ENCODE measurements at places on chromosomes 3 and 15. TPM values are rescaled to one million over a fixed set of nuclear protein-coding genes. Genes with fewer than 3 reads are reported as not detected.

DNA sequence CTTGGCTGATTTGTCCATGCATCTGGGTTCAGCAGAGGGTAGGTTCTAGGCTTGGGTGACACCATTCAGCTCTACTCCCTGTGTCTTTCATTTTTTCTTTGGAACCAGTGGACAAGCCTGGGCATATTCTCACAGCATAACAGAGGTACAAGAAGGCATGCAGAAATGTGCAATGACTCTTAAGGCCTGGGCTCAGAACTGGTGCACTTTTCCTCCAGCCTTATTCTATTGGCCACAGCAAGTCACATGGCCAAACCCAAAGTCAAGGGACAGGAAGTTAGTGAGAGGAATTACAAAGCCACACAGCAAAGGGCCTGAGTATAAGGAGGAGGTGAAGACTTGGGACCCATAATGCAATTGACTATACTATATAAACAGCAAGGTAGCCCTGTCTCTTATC, 200.9 kb upstream of the CTDSPL start:
- no peak overlapping the region for H3K4me3 ChIP-seq
- no peak for DNase-seq
- H3K27ac ChIP-seq = no peak overlapping the region
- no peaks in the 10 kb centered on the region for H3K36me3 ChIP-seq
- no peaks in the 10 kb centered on the region for H3K4me1 ChIP-seq
- H3K27me3 ChIP-seq = no peaks in the 10 kb centered on the region

DNA sequence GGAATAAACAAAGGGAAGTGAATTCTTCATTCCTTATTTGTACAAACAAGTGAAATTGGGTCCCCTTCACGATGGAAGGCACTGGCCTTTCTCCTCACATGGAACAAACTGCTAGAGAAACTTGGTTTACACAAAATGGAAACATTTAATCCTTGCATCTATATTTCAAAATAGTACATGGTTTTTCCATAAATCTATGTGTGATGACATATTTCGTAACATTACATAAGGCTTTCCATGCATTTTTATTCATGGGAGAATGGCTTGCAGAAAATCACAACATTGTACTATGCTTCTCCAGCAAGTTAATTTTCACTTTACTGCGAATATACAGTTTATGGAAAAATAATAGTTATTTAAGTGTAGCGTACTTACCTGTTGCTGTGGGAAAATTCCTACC, 81.0 kb upstream of the CDIN1 start:
- no peaks in the 10 kb centered on the region for H3K27me3 ChIP-seq
- no peak overlapping the region for H3K4me3 ChIP-seq
- H3K36me3 ChIP-seq = no peaks in the 10 kb centered on the region
- H3K27ac ChIP-seq = no peak overlapping the region
- DNase-seq = no peak

GRCh38 chr3:35639254-35640186, at the start of gene ARPP21:
ARPP21 (plus strand) TSS chr3:35639525; CDS start chr3:35681752, 42,227 bp downstream.
- no peaks in the 10 kb centered on the region for H3K4me1 ChIP-seq
- H3K36me3 ChIP-seq = no peaks in the 10 kb centered on the region
- peak within 1 kb of the TSS; percentile 24 for H3K4me3 ChIP-seq
- peak; percentile 3 for DNase-seq
- H3K27ac ChIP-seq = no peak within 1 kb of the TSS
- H3K27me3 ChIP-seq = peaks cover 7% of the 10 kb centered on the region

GRCh38 chr15:95826412-95827195, 503.9 kb upstream of the NR2F2 start:
- H3K27me3 ChIP-seq = no peaks in the 10 kb centered on the region
- H3K4me1 ChIP-seq = no peaks in the 10 kb centered on the region
- H3K27ac ChIP-seq = no peak overlapping the region
- DNase-seq = no peak
- no peaks in the 10 kb centered on the region for H3K36me3 ChIP-seq
- no peak overlapping the region for H3K4me3 ChIP-seq

Gene SLC27A2
- total RNA-seq = 0.47 TPM

DNA sequence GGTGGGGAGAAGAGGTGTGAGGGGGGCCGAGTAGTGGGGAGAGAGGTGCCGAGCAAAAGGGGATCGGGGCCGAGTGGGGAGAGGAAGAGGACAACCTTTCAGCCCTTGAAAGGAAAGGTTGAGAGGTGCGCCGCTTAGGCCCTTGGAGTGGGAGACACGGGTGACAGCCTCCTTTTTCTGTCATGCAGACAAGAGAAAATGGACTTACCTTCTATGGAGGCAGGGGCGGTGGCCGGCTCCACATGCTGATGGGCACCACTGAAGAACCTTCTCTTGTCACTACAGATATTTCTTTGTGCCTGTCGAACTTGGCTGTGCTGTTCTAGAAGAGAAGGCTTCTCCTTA, 421 bp downstream of the KLHL18 start:
- peaks cover 1% of the 10 kb centered on the region for H3K36me3 ChIP-seq
- no peaks in the 10 kb centered on the region for H3K27me3 ChIP-seq
- H3K4me1 ChIP-seq = peaks cover 37% of the 10 kb centered on the region
- peak overlapping the region; percentile 98 for H3K27ac ChIP-seq

Gene QRICH1
- 227 TPM for total RNA-seq

DNA sequence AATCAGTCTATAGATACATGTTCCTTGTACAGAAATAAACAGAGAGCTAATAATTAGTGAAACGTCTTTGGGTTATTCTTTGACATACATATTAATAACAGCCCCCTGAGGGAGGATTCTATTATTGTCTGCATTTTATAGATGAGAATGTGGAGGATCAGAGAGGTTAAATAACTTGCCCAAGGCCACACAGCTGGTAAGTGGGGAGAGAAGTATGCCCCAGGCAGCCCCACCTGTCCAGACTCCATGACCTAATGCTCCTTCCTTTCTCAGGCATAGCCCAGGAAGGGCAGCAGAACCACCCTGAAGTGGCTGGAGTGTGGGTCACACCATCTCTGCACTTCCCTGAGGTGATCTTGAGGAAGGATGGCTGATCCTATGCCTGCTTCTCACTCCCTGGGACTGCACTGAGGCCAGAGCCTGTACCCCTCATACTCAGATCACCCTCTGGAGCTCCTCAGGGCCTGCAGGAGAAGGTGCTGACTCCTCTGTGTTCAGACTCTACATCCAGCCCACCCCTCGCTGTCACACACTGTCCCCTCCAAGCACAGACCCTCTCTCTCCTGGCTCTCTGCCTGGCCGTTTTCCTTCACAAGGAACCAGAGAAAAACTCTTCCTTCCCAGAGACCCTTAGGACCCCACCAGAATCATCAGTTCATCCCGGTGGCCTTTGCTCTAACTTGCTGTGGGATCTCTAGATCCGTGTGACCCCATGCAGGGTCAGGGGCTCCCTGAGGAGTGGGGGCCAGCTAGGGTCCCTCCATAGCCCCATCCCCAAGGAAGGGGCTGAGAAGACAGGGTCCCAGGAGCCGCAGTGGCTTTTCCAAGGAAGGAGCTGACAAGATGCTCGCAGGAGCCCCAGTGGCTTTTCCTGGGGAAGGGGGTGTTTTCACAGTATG, 4.4 kb upstream of the HHATL start:
- no peak overlapping the region for H3K4me3 ChIP-seq
- DNase-seq = no peak

GRCh38 chr3:168072323-168072650, 23.4 kb downstream of the GOLIM4 start:
- H3K36me3 ChIP-seq = no peaks in the 10 kb centered on the region
- no peaks in the 10 kb centered on the region for H3K4me1 ChIP-seq
- no peak overlapping the region for H3K27ac ChIP-seq
- no peak for DNase-seq
- no peak overlapping the region for H3K4me3 ChIP-seq

- H3K27ac ChIP-seq = no peak overlapping the region
- DNase-seq = no peak
- H3K4me3 ChIP-seq = no peak overlapping the region
- no peaks in the 10 kb centered on the region for H3K27me3 ChIP-seq
- no peaks in the 10 kb centered on the region for H3K4me1 ChIP-seq
- peaks cover 6% of the 10 kb centered on the region for H3K36me3 ChIP-seq
These were observed 28.1 kb downstream of the NKIRAS1 start for GRCh38 chr3:23888617-23889228.

GRCh38 chr3:193704431-193704830, 111.4 kb downstream of the OPA1 start:
- no peaks in the 10 kb centered on the region for H3K27me3 ChIP-seq
- H3K4me1 ChIP-seq = peaks cover 2% of the 10 kb centered on the region
- no peaks in the 10 kb centered on the region for H3K36me3 ChIP-seq
- no peak overlapping the region for H3K4me3 ChIP-seq
- H3K27ac ChIP-seq = no peak overlapping the region

GRCh38 chr15:98405013-98405412, 243.3 kb upstream of the IGF1R start:
- no peak for DNase-seq
- no peak overlapping the region for H3K4me3 ChIP-seq
- no peaks in the 10 kb centered on the region for H3K27me3 ChIP-seq
- no peaks in the 10 kb centered on the region for H3K4me1 ChIP-seq
- H3K36me3 ChIP-seq = no peaks in the 10 kb centered on the region
- H3K27ac ChIP-seq = no peak overlapping the region

GRCh38 chr3:156725682-156726081, 51.3 kb downstream of the TIPARP start:
- H3K36me3 ChIP-seq = no peaks in the 10 kb centered on the region
- H3K27ac ChIP-seq = no peak overlapping the region
- DNase-seq = no peak
- no peak overlapping the region for H3K4me3 ChIP-seq

Gene KNL1
- 2.4 TPM for total RNA-seq

- peaks cover 5% of the 10 kb centered on the region for H3K27me3 ChIP-seq
- H3K4me3 ChIP-seq = no peak overlapping the region
- no peaks in the 10 kb centered on the region for H3K36me3 ChIP-seq
- no peak overlapping the region for H3K27ac ChIP-seq
These were observed 1.3 kb upstream of the RBP1 start for GRCh38 chr3:139540651-139541531.

Gene SLC28A2
- not detected for total RNA-seq

Gene EEF1AKMT4
- total RNA-seq = 0.80 TPM

Gene PLA2G4F
- not detected for total RNA-seq

GRCh38 chr3:123881771-123882170, 2.4 kb downstream of the MYLK start:
- H3K4me3 ChIP-seq = no peak overlapping the region
- peaks cover 11% of the 10 kb centered on the region for H3K4me1 ChIP-seq
- H3K36me3 ChIP-seq = no peaks in the 10 kb centered on the region
- DNase-seq = no peak
- H3K27ac ChIP-seq = no peak overlapping the region
- H3K27me3 ChIP-seq = peaks cover 8% of the 10 kb centered on the region

DNA sequence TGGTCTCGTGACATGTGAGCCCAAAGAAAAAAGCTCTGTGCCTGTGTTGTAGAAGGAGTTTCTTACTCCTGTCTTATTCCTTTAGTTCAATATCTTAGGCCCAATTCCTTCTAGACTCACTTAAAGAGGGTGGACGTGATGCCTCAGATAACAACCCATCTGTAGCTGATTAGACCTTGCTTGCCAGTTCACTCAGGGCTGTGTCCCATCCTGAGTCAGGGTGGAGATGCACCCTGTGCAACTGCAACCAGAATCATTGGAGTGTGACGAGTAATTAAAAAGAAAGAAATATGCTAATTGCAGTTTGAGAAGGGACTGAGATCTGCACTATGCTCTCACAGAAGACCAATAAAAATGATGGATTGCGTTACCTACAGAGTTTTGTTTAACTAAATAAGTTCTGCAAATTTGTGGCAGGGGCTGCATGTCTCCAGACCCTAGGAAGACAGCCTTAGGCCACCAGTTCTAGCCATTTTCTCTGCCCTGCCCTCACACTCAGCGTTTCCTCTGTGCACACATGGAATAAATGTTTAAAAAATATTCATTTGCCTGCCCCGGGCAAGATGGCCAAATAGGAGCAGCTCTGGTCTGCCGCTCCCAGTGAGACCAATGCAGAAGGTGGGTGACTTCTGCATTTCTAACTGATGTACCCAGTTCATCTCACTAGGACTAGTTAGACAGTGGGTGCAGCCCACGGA, 83.0 kb downstream of the MOBP start:
- H3K27ac ChIP-seq = no peak overlapping the region
- H3K4me3 ChIP-seq = no peak overlapping the region
- no peaks in the 10 kb centered on the region for H3K4me1 ChIP-seq
- DNase-seq = no peak
- H3K36me3 ChIP-seq = no peaks in the 10 kb centered on the region

- H3K4me3 ChIP-seq = no peak overlapping the region
- DNase-seq = peak; percentile 54
- no peaks in the 10 kb centered on the region for H3K36me3 ChIP-seq
- no peaks in the 10 kb centered on the region for H3K27me3 ChIP-seq
- H3K27ac ChIP-seq = no peak overlapping the region
These were observed 32.2 kb upstream of the TRH start for GRCh38 chr3:129942296-129942695.

DNA sequence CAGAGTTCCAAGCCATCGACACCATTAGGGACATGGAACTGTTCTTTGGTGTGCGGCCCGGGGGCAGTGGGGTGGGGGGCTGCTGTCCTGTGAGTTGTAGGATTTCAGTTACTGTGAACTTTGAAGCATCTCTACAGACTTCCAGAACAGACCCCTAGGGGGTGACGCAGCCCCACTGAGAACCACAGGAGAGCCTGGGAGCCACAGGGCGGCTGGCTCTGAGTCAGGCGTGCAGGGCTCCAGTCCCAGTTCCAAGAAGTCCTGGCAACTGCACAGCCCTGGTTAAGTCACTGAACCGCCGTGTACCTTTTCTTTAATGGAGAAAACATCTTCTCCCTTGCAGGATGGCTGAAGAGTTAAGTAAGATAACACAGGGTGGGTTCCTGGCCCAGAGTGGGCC, 23.5 kb upstream of the LRTM1 start:
- DNase-seq = no peak
- no peaks in the 10 kb centered on the region for H3K4me1 ChIP-seq
- H3K4me3 ChIP-seq = no peak overlapping the region
- H3K27me3 ChIP-seq = no peaks in the 10 kb centered on the region

Gene CMTM8
- 0.83 TPM for total RNA-seq

DNA sequence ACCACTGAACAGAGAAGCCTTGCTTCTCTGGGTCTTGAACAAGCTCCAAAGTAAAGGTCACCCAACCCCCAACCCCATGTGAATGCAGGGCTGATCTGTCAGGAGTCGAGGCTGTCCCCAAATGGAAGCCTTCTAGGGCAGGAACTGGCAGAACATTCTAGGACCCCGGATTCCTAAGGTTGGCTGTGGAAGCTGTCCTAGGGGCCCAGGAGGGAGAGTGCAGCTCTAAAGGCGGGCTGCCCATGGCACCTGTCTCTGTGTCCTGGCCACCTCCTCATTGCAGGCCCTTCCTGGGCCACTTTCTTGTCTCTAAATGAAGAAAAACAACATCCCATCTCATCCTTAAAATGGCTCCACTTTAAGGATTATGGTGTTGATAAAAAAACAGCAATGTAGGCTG, 53.6 kb upstream of the SEC61A1 start:
- no peaks in the 10 kb centered on the region for H3K27me3 ChIP-seq
- H3K4me3 ChIP-seq = no peak overlapping the region
- no peaks in the 10 kb centered on the region for H3K36me3 ChIP-seq
- H3K4me1 ChIP-seq = no peaks in the 10 kb centered on the region
